ENCODE measurements at places on chromosomes 2 and 18. TPM values are rescaled to one million over a fixed set of nuclear protein-coding genes. Genes with fewer than 3 reads are reported as not detected.

Gene FANCL
- 14.2 TPM for total RNA-seq

Gene GPBAR1
- not detected for total RNA-seq

Gene FAM237A
- not detected for total RNA-seq

Gene GLI2
- 0.85 TPM for total RNA-seq

Gene AOX1
- total RNA-seq, result 3.7 TPM

Measured in airway epithelial cell (primary cell).